ENCODE measurements at places on chromosomes 16 and 17. TPM values are rescaled to one million over a fixed set of nuclear protein-coding genes. Genes with fewer than 3 reads are reported as not detected.
A peak's percentile ranks its signal among the peaks of the same experiment; 100 is the strongest.

DNA sequence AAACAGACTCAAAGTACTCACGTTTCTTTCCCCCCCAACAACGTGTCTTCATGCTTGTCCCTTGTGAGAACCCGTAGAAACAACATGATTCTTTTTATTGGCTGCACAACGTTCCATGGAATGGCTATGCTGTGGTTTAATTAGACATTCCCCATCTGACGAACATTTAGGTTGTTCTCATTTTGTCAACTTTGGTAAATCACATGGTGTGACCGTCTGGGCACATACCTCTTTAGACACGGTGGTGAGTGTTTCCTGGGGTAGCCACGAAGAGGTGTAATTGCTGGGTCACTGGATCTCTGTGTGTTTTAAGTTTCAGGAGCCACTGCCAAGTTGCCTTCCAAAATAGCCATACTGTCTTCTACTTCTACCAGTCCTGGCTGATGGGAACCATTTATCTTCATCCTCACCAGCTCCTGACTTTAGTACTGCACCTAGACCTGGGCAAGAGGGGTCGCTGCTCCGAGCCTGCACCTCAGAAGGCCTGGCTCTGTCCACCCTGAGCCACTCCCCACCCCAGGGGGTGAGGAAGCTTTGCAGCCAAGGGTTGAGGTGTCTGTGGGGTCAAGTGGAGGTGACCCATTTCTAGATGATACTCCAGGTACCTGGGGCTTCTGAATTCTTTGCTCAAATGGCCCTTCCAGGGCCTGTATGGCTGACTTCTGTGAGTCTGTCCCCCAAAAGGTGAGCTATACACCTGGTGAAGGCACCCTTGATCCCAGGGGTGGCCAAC, 84.7 kb downstream of the IRX5 start:
- DNase-seq: no peak

DNA sequence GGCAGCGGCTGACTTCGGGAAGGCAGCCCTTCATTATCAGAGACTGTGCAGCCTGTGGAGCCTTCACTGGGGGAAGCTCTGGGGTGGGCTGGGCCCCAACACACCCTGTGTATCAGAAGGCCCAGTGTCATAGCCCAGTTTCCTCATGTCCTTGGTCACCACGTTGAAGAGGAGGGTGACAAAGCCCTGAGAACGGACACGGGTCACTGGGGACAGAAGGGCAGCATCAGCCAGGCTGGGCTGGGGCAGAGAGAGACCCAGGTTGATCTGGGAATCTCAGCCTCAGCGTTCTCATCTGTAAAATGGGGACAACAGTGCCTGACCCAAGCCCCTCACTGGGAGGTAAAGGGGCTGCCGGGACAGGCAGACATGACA, 19.3 kb downstream of the B9D1 start:
- no peak for DNase-seq

DNA sequence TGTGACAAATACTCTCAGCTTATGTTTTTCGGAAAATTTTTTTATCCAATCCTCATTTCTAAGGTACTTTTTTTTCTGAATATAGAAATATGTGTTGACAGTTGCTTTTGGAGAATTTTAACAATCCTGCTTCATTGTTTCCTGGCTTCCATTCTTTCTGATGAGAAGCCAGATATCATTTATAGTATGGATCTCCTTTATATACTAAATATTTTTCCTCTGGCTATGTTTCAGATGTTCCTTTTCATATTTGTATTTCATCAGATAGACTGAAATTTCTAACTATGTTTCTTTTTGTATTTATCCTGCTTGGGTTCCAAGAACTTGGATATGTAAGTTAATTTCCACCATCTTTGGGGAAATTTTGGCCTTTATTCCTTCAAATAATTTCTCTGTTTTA, 138.9 kb upstream of the CDH11 start:
- DNase-seq: no peak

DNA sequence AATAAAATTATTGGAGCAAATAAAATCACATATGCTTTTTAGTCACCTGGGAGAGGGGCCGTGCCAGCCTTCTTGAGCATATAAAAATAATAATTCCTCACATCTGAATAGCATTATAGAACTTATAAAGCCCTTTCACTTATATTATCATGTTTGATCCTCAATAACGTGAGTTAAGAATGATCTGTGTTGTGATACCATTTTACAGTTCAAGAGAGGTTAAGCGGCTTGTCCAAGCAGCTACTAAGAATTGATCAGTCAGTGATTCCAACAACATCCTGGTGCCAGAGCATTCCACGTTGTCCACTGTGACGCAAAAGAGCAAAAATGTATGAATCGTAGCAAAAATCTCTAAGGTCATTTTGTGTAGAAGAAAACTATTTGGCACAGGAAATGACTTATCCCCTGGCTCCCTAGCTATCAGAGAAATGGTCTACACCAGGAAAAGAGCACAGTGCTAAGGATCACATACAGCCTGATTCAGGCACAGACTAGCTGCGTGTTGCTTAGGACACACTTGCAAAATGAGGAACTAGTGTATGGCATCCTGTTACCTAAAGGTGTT, 33.0 kb downstream of the ANKFN1 start:
- no peak for DNase-seq

DNA sequence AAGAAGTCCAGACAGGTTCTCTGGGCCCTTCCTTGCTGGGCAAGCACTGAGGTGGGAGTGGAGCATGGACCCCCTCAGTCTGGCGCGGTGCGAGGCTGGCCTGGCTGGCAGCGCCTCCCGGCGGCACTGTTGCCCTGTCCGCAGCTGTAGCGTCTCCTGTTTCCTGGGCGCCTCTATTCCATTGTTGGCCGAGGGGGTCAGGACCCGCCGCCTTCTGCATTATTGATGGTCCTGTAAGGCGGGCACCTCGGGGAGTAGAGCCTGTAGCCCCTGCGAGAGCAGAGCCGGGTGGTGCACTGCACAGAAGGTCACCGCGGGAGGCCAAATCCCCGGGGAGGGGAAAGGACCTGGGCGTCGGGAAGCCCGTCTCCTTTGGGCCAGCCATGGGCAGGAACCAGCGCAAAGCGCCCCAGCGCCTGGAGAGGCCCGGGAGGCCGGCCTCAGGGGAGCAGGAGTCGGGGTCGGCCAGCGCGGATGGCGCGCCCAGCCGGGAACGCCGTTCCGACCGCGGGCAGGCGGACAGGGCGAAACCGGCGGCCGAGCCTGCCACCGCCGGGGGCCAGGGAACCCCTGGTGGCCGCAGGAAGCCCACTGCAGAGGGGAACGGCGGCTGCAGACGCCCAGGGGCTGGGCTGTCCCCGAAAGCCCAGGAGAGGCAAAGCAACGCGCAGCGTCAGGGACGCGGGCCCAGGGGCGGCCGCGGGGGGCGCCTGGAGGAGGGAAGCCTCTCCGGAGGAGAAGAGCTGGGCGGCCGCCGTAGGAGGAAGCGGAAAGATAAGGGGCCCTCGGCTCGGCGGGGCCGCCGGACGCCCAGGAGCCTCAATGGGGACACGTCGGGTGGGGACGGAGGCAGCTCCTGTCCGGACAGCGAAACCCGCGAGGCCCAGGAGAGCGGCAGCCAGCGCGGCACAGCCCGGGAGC, at the start of gene MYO15B:
MYO15B (plus strand) TSS at position 126 of the 921 bp plus-strand sequence; CDS start at position 384, 258 bp downstream.
- no peak for DNase-seq

- no peak for DNase-seq
Measured at GRCh38 chr17:14407541-14407940, 106.7 kb downstream of the HS3ST3B1 start.

DNA sequence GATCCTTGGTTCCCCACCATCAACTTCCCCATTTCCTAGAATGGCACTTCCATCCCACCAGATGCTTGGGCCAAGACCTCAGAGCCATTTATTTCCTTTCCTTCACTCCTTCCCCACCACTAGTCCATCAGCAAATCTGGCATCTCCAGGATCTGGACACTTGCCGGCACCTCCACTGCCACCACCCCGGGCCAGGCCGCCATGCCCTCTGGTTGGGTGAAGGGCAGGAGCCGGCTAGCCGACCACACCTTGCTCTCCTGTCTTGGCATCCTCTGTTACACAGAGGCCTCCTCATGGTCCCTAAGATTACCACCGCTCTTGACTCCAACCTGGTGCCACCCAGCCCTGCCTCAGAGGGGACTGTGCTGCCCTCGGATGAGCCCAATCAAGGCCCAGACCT, 104.5 kb downstream of the RMI2 start:
- no peak for DNase-seq

DNA sequence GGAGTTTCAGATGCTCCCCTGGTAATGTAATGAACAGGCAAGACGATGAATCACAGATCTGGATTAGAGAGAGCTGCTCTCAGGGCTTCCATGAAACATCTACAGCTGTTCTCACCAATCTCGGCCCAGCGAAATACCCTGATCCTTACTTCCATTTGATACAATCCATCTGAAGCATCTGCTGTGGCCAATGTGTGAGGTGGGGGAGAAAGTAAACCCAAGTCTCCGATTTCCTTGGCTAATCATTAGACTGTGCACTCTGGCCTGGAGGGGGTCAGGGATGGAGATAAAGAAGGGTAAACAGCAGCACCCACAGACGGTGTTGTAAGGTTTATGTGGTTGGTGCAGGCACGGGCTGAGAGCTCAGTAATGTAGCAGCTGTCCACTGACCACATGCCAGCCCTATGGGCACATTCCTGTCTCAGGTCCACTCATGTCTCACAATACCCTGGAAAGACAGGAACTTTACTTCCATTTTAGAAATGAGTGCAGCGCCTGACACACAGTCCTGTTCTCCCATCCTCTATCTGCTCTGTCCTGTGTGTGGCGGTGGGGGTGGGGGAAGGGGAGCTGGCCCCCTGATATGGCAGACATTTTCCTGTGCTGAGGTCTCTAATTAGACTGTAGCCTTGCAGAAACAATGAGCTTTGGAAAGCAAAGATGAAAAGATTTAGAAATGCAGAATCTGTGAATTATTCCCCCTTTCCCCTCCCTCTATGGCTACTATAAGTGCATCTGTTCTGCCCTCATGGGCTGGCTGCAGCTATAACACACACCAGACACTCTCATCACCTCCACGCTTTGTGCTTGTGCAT, 48.3 kb upstream of the ERN1 start:
- DNase-seq: peak; percentile 17

- DNase-seq: no peak
Measured at GRCh38 chr16:79100447-79100846, 500.1 kb downstream of the MAF start.

DNA sequence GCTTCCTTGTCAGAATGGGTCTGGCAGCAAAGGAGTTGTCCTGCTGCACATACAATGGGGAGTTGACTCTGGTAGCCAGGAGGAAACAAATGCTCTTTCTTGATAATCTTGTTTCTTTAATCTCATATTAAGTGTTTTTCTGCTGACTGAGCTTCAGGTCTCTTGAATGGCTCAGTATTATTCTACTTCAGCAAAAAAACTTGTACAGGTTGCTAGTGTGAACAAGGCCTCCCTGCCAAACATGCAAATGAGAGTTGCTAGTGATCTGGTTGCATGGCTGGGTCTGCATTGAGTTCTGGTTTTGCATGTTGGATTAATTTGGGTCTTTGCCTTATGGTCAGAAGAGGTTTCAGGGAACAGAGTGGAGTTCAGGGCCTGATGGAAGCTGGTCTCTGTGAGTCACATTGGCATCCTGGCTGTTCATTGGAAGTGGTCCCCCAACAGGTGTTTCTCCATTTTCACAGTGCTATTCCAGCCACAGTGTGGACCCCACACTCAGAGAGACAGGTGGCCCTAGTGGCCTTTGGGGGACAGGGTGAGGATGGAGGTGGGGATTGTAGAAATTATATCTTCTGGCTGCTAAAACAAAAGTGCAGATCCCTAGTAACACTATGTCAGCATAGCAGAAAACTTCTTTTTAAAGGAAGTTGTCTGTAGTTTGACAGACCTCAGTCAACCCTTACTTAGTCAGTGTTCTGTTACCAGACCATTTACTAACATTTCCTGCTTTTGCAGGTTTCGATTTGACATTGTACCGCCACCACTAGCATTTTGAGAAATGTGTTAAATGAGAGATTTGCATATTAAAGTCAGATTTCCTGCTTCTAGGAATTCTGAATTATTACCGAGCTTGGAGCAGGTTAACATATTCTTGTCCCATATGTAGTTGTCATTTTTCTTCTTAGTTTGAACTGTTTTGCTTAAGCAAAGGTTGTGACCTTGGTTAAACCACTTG, 47.1 kb downstream of the EPN2 start:
- no peak for DNase-seq

DNA sequence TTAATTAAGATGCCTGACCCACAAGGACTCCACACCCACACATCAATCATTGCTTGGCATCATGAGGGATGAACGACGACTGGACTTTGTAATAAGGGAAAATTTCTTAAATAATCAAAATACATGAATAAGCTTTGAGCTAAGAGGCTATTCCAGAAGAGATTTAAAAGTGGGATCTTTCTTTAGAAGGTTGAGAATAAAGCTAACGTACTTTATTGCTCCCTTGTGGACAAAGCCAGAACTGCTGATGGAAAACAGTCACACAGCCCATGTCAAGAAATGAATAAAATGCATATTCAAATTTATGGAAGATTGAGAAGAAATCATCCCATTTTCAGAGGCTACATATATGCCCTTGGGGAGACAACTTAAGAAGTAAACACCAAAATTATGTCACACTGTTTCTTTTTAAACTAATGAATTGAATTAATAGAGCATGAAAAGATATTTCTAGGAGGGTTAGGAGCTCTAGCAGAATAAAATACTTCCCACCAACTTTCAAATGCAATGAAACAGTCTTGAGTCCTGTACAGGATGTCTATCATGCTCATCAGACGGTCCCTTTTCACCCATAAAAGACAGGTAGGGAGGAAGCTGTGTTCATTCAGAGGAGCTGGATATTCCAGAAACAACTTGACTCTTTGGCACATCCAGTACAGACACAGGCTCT, 60.2 kb upstream of the PHOSPHO1 start:
- no peak for DNase-seq

DNA sequence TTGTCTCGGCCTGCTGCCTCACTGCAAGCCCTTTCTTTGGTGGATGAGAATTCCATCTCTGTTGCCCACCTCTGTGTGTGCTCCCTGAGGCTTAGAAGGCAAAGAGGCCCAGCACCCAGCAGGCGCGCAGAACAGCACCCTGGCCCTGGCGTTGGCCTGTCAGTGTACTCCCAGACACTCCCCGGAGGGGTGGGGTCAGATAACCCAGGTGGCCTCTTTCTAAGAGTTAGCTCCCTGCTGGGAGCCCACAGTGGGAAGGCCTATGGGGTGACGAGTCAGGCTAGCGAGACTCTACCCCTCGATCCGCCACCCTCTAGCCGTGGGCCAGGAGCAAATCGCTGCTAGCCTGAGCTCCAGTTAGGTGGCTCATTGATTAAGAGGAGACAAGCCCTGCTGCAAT, 38.1 kb downstream of the SRL start:
- no peak for DNase-seq

DNA sequence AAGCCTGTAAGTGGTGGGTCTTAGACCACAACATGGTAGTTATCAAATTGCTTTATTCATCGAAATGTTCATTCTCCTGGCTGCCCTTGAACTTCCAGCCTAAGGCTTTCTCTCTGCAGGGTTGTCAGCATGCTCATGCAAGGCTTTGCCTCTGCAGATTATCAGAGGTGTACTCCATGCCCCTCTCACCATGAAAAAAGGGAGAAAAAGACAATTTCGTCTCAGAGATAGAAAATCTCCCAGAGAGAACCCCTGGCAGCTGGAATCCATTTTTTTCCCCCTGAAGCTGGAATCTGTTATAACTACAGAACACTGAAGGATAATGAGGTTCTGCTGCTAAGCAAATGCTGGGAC, 33.9 kb upstream of the METTL9 start:
- no peak for DNase-seq

HID1 gene
- total RNA-seq: 1.2 TPM

MLKL gene
- total RNA-seq: 16.6 TPM

PRSS22 gene
- 12.3 TPM for total RNA-seq

ERBB2 gene
- total RNA-seq: 66.5 TPM

SLC16A5 gene
- total RNA-seq: 3.5 TPM

Data from mammary epithelial cell (primary cell).